ENCODE measurements at places on chromosomes 7 and 10.

DNA sequence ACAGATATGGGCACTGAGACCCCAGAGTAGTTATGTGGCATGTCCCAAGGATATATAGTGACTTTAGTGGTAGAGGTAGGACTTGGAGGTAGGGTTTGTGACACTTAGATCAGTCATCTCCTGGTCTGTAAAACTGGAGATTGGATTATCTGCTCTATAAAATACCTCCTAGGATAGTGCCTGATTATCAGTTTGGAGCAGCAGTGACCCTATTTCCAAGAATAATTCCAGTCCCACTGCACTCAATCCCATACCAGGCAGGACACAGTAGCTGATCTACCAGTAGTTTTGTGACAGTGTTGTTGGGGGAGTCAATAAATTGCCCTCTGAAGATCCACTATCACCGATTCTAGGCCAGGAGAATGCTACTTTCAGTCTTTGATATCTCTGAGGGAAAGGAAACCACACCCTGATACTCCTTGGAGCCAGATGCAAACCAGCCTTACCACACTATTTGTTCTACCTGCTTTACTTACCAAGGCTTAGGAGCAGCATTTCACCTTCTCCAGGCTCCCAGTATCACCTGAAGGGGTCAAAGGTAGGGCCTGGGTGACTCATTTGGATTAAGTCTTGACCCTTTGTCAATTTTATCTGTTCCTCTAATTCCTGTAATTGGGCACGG lies 30.6 kb downstream of the KMT2E start:
- DNase-seq: no peak

DNA sequence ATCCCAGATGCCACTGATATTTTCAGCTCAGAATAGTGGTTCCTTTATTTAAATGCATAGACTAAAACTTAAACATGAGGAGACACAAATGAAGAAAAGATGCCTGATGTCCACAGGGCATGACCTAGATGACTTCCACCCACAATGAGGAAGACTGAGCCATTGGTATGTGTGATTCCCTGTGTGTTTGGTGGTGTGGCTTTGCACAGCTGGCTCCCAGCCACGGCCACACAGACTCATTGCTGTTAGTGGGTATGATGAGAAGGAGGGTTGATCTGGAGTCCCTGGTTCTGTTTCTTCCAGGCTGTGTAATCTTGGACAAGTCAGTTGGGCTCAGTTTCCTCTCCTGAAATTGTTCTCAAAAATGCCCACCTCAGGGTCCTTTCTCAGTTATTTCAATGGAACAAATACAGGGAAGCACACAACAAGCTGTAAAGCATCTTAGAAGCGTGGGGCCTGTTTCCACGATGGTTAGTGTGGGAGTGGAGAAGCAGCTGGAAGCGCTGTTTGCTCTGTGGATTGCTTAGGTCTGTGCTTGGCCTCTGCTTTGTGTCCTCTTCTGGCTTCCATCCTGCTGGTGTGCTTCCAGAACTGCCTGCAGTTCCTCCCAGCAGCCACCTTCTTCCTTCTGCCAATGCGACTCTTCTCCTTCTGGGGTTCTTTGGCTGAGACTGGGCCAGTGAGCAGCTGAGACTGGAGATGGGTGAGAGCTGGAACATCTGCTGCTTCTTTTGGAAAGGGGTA lies 303.7 kb downstream of the BMPER start:
- DNase-seq: no peak

GRCh38 chr7:16587790-16588189 lies 57.8 kb downstream of the ANKMY2 start:
- DNase-seq: peak; percentile 26

DNA sequence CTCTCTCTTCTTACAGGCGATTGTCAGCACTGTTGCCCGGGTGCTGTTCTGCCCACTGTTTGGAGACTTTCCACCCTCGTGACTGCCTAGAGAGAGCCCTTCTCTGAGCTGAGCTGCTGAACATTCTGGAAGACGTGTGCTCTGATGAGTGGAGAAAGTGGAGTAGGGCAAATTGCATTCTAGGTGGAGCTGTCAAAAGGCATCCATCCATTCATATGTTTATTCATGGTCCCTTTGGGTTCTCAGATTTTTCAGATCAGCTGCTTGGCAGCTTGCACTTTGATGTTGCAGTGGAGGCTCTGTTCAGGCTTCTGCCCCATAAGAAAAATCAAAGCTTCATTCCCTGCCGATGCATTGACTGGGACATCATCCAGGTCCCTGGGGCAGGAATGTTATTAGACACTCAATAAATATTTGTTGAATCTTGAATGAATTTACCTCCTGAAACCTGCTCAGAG lies 120.7 kb upstream of the EEPD1 start:
- DNase-seq: no peak

GRCh38 chr7:45662018-45662417 lies 87.8 kb downstream of the ADCY1 start:
- DNase-seq: no peak

- no peak for DNase-seq
Observed at GRCh38 chr7:137519181-137519691, 175.7 kb upstream of the PTN start.

GRCh38 chr10:100184840-100185239 lies 989 bp downstream of the ERLIN1 start:
- DNase-seq: no peak

DNA sequence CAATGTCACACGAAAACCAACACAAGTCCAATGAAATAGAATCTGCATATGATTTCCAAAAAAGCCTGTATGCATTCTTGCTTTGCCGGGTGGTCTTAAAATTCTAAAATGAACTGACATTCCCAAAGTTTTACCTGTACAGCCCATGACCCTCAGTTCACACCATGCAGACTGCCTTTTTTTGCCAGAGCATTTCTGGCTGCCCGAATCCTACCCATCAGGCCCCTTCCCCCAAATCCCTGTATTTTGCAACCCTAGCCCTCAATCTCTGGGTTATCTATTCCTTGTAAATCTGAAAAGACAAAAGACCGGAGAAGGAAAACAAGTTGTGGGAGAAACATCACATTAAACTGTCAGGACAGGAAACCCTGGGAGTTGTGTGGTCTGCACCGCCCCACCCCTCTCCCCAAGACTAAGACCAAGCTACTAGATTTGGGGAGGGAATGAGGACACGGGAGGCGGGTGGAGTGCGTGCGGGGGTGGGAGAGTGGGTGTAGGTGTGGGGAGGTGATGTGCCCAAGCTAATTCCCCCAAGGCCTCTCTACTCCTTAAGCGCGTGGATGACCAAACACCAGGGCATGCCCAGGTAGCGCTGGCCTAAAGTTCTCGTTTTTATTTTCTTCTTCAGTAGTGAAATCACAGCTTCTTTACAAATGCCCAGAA lies 1.4 kb downstream of the JCAD start:
- no peak for DNase-seq

DNA sequence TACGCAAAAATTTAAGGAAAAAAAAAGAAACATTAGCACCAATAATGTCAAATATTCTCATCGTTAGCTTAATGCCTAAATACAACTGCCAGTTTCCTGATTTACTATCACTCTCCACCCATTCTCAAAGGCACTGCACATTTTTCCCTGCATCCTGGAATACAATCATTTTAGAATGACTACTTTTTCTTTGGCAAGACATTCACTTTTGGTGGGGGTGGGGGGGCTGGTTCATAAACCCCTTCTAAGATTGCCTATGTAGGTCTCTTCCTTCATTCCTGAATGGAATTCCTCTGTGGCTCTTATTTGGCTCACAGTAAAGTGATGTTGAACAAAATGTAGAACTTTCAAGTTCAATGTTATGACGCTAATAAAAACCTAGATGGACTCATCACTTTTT lies 74.3 kb downstream of the RNLS start:
- no peak for DNase-seq

- DNase-seq: no peak
Observed at GRCh38 chr7:117009705-117010361, 56.5 kb downstream of the ST7 start.

GRCh38 chr7:33459340-33459751 lies 330.0 kb downstream of the BBS9 start:
- no peak for DNase-seq

DNA sequence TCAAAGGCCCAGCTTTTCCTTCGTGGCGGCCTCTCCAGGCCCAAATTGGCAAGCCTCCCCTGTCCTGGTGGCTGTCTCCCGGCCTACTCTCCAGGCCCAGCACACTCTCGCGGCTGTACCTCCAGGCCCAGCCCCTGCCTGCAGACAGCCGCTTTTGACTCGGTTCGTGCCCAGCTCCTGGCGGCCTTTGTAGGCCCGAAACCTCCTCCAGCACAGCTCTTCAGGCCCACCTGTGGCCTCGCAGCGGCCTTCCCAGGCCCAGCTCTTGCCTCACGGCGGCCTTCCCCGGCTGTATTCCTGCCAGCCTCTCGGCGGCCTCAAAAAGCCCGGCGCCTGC lies 18.2 kb upstream of the TMEM248 start:
- no peak for DNase-seq

DNA sequence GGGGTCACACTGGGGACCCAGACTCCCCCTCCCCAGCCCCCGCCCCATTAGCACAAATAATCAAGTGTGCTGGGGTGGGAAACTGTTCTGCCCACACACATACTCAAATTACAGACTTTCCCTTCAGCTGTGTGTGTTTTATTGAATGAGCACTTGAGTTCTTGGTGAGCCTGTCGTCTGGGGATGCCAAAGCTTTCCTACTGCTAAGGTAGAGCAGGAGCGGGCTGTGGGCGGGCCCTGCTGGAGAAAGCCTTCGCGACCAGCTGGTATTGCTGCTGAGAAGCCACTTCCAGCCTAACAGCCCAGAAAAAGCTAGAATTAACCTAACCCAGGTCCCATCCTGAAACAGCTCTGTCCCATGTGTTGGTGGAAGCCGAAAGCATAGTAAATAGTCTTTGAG lies 87.0 kb upstream of the KMT2E start:
- no peak for DNase-seq

All from D721Med (cell line).